ENCODE measurements at places on chromosomes 7 and 10.

- DNase-seq: no peak
These were observed 124.2 kb upstream of the WDR11 start for GRCh38 chr10:120727001-120727400.

- DNase-seq: no peak
These were observed 165.5 kb downstream of the CDK14 start for GRCh38 chr7:90761584-90761983.

DNA sequence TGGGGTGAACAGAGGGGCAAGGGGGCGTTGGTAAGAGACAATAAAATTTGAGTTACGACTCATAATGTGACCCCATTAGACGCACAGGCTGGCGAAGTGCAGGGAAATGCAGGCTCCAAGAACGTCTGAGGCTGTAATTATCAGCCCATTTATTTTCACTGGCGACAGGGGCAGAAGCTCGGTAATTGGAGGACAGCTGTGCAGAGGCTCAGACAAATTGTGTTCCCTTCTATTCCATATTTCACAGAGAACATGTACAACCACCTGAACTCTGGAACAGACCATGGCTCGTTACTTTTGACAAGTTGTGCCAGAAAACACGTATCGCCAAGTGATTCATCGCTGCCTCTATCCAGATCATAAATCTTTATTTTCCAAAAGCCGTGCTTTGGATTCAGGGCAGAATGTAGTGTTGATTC is 137.3 kb upstream of the FRMD4A start:
- no peak for DNase-seq

DNA sequence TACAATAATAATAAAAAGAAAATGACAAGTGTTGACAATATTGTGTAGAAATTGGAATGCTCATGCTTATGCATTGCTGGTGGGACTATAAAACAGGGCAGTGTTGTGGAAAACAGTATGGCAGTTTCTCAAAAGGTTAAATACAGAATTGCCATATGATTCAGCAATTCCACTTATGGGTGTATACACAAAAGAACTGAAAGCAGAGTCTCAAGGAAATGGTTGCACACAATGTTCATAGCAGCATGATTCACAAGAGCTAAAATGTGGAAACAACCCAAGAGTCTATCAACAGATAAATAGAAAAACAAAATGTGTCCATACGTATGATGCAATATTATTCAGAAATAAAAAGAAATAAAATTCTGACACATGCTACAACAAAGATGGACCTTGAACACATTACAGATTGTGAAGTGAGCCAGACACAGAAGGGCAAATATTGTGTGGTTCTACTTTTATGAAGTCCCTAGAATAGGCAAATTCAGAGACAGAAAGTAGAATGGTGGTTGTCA is 64.8 kb upstream of the GRM8 start:
- DNase-seq: no peak

DNA sequence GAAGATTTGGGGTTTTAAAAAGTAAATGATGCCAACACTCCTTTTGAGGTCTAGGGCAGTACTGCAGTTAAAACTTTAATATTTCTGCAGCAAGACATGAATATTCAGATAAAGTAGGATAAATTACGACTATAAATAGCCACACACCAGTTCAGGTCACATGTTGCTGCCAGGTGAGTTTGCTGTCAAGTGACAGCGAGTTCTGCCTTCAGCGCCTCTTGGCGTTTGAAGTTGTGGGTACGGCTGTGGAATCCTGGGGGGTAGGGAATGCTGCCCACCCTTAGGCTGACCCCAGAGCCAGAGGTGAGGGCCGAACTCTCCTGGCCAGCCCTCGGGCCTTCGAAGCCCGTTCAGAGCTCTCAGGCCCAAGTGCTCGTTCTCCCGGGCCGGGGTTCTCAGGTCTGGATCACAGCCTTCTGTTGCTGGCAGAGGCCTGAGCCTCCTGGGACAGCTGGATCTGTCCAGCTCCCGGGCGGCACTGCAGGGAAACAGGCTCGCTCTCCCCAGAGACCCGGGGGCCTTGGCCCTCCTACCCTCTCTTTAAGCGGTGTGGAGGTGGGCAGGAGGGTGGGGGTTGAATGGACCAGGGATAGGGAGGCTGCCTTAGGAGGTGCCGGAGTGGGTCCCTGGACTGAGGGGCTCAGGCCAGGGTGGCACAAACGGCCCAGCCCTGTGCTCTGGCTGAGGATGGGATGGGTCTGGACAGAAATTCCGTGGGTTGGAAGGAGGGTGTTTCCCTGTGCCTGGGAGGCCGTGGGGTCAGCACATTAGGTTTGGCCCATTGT is 5.4 kb downstream of the BRI3 start:
- no peak for DNase-seq

- peak; percentile 36 for DNase-seq
These were observed 32.5 kb downstream of the LAMB4 start for GRCh38 chr7:108097703-108098102.

GRCh38 chr7:50962281-50962883 is 179.7 kb upstream of the GRB10 start:
- DNase-seq: no peak

DNA sequence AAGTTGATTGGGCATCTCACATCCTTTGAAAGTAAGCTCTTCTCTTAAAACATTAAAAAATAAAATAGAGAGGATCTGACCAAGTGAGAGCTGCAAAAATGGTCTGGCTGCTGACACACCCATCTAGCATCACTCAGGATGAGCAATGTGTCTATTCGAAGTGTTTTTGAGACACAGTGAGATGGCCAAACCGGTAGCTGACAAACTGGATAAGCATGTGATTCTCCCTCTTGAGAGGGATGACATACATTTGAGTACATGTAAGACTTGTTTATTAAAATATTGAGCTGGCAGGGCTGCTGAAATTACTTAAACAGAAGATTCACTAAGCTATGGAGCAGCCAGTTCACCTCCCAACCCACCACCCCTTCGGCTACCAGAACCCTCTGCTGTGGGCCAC is 333.9 kb downstream of the ADRA2A start:
- no peak for DNase-seq
